Epithelial cell of umbilical artery (primary cell): ENCODE measurements at places on chromosomes 6 and 20. TPM values are rescaled to one million over a fixed set of nuclear protein-coding genes. Genes with fewer than 3 reads are reported as not detected.

The LIME1 gene
- total RNA-seq, result 1.3 and 4.3 TPM in 2 replicates

The MACROD2 gene
- 0.61 and 0.65 TPM in 2 replicates for total RNA-seq

The IMPG1 gene
- total RNA-seq, result under 0.01 TPM in 1 of 2 replicates, not detected in the other

The PNLDC1 gene
- total RNA-seq, result 0.30 and 0.32 TPM in 2 replicates

The TRDN gene
- total RNA-seq, result not detected in 2 replicates

The SLA2 gene
- not detected in 2 replicates for total RNA-seq

The PPP1R3G gene
- total RNA-seq, result under 0.01 and 0.32 TPM in 2 replicates

The KIZ gene
- total RNA-seq, result 5.6 and 6.8 TPM in 2 replicates

The TOX2 gene
- 1.7 and 3.2 TPM in 2 replicates for total RNA-seq

The OPN5 gene
- total RNA-seq, result not detected in 2 replicates

The DNAH8 gene
- total RNA-seq, result 0.65 and 0.76 TPM in 2 replicates
